ENCODE measurements at places on chromosomes 3 and 15.

DNA sequence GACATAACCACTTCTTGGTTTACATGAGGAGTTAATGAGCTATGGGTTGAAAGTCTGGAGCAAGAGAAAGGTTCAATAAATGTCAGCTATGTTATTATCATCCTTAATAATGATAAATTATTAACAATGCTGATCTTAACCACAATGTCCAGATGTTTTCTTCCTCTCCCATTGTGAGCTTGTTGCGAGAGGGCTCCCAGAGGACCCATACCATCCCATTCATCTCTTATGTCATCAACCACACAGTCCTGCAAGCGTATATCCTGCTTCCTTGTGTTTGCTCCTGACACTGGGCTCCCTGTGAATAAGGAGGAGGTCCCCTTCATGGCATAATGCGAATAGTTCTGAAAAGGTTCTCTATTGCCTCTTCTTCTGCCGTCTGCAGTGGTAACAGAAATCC is 266.8 kb downstream of the TLE3 start:
- no peak for DNase-seq

- DNase-seq: no peak
Observed at GRCh38 chr3:134251731-134252391, 1.2 kb upstream of the RYK start.

- no peak for DNase-seq
Observed at GRCh38 chr15:73870700-73871408, 2.5 kb upstream of the TBC1D21 start.

- no peak for DNase-seq
Observed at GRCh38 chr3:42780398-42780797, 7.3 kb upstream of the CCDC13 start.

Measured in NCI-H446 treated with DMSO at 0.1 percent for 48 hours (cell line).